ENCODE measurements at places on chromosomes 13 and 19. TPM values are rescaled to one million over a fixed set of nuclear protein-coding genes. Genes with fewer than 3 reads are reported as not detected.

DNA sequence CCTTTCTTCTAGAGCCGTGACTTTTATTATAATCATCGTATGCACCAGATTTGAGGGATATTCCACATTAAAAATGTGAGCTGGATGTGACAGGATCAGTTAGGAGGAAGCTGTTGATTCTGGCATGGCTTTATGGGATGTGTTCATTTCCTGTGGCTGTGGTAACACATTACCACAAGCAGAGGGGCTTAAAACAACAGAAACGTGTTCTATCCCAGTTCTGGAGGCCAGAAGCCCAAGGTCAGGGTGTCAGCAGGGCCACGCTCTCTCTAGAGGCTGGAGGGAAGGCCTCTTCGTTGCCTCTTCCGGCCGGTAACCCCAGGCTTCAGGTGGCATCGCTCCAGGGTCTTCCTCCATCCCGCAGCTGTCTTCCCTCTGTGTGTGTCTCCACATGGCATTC lies 14.5 kb downstream of the MED25 start:
- DNase-seq = peak; percentile 68

DNA sequence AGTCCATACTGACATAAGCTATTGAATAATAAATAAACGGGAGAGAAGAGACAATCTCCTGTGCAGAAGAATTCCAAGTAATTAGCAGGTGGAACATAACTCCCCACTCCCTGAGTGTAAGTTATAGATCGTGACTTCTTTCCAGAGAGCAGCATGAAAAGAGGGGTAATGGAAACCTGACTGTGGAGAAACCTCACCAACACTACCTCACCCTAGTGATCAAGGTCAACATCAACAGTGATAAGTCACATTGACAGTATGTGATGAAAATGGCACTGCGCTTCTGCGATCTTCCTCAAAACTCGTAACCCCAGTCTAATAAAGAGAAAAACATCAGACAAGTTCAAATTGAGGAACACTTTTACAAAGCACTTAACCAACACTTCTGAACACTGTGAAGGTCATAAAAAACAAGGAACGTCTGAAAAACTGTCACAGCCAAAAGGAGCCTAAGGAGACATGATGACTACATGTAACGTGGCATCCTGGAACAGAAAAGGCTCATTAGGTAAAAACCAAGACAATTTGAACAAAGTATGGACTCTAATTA lies 19.8 kb downstream of the CAB39L start:
- no peak for DNase-seq

DNA sequence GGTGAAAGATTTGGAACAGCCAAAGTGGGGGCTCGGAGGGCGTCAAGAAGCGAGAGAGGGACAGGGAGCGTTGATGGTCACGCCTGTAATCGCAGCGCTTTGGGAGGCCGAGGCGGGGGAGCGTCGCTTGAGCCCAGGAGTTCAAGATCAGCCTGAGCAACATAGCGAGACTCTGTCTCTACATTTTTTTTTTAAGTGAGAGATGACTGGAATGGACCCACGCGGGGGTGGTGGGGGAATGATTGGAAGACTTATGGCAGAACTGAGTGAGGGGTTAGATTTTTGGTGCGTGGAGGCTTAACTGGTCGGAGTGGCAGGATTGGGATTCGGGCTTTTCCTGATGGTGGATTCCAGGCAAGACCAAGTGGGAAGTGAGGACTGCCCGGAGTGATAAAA lies 725 bp downstream of the PSMD8 start:
- no peak for DNase-seq

- no peak for DNase-seq
Measured at GRCh38 chr13:30222254-30222653, 85.1 kb downstream of the KATNAL1 start.

GRCh38 chr19:29841209-29841558 lies 29.4 kb downstream of the CCNE1 start:
- DNase-seq = peak; percentile 29

GRCh38 chr13:52949742-52950141 lies 78.9 kb upstream of the OLFM4 start:
- DNase-seq = no peak

DNA sequence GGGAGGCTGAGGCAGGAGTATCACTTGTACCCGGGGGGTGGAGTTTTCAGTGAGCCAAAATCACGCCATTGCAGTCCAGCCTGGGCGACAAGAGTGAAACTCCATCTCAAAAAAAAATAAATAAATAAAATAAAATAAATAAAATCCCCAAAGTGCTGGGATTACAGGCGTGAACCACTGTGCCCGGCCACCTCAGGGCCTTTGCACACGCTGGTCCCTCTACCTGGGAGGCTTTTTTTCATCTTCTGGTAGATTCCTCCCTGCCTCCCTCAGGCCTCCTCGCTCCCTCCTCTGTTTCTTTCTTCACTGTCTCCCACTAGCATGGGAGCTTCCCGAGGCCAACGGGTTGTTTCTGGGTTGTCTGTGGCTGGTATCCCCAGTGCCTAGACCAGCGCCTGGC lies 15.1 kb downstream of the MYBPC2 start:
- DNase-seq = no peak

DNA sequence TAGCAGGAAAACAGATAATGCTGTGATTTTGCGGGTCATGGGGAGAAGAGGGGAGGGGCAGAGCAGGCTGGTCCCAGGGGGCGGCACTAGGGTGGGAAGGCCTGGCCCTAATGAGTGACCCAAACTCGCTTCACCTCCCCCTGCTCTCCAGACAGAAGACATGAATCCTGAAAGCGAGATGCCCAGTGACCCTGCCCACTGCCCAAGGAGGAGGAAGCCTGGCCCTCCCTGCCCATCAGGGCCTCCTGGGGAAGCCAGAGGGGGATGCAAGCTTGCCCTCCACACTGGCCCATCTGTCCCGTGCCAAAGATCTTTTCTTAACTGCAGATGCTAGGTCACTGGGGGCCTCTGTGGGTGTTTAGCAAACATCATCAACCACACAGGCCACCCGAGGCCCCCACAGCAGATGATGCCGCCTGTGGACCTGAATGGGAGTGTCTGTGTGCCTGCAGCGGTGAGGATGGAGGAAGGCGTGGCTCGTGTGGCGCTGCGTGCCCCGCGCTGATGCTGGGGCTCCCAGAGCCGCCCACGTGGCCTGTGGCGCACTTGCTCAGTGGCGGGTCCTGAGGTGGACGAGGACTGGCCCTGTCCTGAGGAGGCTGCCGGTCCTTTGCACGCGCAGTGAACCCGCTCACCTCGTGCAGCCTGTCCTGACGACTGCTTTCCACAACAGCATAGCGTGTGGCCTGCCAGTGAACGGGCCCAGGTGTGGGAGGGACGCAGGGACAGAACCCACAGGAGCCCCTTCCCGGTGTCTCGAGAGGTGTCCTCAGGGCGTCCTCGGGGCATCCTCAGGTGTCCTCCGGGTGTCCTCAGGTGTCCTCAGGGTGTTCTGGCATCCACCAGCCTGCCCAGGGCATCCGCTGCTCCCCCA lies 80.5 kb upstream of the MCF2L start:
- no peak for DNase-seq

- no peak for DNase-seq
Measured at GRCh38 chr19:9862938-9863337, 27.8 kb downstream of the PIN1 start.

DNA sequence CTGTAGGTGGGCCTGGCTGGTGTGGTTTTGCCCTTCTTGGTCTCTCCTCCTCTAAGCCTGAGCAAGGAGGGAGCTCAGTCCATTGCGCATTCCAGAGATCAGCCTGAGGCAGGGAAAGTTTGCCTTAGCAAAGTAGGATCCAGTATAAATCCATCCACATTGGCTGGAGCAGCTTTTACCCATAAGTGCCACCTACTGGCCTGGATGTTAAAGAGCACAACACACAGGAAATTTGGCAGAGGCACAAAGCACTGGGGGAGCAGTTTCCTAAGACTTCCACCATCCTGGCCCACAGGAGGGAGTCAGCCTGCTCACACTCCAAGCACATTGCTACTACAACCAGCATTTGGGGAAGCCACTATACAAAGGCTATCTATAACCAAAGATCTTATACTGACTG lies 1124.2 kb downstream of the SLITRK1 start:
- peak; percentile 10 for DNase-seq

GRCh38 chr19:36987091-36987490 lies 71.0 kb downstream of the ZNF568 start:
- peak; percentile 24 for DNase-seq

GRCh38 chr19:48797103-48797502 lies 13.7 kb downstream of the BCAT2 start:
- no peak for DNase-seq

- no peak for DNase-seq
Measured at GRCh38 chr13:23902975-23903905, 5.9 kb upstream of the C1QTNF9B start.

DNA sequence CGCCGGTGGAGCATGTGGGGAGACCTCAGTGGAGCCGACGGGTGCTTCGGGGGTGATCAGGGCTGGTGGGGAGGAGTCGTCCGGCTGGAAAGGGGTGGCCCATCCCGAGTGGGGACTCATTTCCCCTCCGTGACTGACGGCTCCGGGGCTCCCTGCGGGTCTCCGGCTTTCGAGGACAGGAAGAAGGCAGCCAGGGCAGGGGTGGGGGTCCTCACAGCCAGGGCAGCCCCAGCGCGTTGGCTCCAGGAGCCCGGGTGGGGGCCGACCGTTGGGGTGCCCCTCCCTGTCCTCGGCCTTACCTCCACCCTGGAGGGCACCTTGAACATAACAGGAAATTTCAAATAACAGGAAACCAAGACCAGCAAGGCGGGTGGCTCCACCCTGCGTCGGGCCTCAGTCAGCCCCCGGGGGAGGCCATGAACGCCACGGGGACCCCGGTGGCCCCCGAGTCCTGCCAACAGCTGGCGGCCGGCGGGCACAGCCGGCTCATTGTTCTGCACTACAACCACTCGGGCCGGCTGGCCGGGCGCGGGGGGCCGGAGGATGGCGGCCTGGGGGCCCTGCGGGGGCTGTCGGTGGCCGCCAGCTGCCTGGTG lies at the start of gene S1PR4:
S1PR4 (plus strand) TSS at position 393 of the 596 bp plus-strand sequence; CDS start at position 417, 24 bp downstream.
- no peak for DNase-seq

The TSHZ3 gene
- total RNA-seq = 8.1 TPM

The PSG11 gene
- total RNA-seq = 2.8 TPM

The ISYNA1 gene
- total RNA-seq = 11.7 TPM

The MEX3D gene
- total RNA-seq = 45.3 TPM

Data from myocyte (in vitro differentiated cells).